ENCODE measurements at places on chromosomes 5 and 9.
A peak's percentile ranks its signal among the peaks of the same experiment; 100 is the strongest.

GRCh38 chr9:9924376-9924775 lies 688.4 kb downstream of the PTPRD start:
- DNase-seq, result no peak

- DNase-seq, result no peak
Measured at GRCh38 chr5:172801179-172801671, 30.2 kb upstream of the DUSP1 start.

DNA sequence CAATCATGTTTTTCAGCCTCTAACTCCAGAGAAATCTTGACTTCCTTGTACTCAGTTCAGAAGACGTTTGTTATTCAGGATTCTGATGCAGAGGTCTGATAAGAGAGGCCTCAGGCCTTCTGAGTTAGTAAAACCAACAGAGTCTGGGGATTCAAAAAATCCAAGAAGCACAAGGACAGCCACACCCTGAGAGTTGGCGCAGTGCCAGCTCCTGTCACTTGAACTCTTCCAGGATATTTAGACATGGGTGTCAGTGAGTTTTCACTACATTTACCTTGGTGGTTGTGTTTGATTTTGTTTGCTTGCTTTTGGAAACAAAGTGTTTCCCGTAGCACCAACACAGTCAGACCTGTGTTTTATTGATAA lies 41.6 kb upstream of the PDE8B start:
- DNase-seq, result no peak

GRCh38 chr5:68381060-68381459 lies 165.5 kb downstream of the PIK3R1 start:
- DNase-seq, result no peak

- DNase-seq, result no peak
Measured at GRCh38 chr5:122332599-122333555, 20.8 kb downstream of the SNCAIP start.

- no peak for DNase-seq
Measured at GRCh38 chr9:19372567-19372966, 7.5 kb downstream of the RPS6 start.

DNA sequence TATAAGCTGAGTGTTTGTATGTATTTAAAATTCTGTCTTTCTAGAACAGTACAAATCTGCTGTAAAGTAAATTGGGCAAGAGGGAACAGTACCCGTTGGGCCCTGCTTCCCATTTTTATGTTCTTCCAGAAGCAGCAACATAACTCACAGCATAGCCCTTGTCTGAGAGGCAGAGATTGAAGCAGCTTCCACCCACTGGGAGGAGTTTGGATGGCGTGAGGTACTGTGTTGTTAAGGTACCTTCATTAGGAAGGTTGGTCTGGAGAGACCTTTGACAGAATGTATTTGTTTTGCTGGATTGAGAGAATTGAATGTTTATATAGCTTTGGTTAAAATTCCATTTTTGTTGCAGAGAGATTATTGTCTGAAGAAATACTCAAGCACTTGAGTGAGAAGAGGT lies 24.8 kb downstream of the RAI14 start:
- no peak for DNase-seq

GRCh38 chr9:138058181-138058580 lies 180.6 kb downstream of the CACNA1B start:
- no peak for DNase-seq

GRCh38 chr9:121788686-121789366 lies 137.4 kb downstream of the DAB2IP start:
- no peak for DNase-seq

DNA sequence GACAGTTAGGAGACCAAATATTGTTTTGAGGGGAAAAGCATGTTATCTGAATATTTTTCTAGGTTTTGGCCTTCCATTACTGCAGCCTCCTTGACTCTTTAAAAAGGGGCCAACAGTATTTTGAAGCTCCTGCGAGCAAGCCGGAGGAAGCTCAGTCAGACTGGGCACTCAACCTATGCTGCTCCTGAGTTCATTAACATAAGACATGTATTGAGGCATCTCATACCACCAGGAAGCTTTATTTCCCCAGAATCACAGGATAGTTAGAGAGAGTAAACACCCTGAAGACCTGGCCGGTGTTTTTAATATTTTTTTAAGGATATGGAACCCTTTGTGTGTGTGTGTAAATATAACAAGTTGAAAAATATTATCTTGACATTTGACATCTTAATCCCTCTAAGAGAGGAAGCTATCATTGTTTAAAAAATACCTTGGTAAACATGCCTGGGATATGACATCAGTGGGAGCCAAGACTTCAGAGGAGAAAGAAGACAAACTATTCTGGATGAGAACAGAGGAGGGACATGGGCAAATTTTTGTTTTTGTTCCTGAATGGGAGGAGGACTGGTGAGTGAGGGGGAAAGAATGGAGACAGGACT lies 139.3 kb upstream of the SLIT3 start:
- no peak for DNase-seq

GRCh38 chr5:644971-645370 lies 32.8 kb downstream of the CEP72 start:
- DNase-seq, result no peak

DNA sequence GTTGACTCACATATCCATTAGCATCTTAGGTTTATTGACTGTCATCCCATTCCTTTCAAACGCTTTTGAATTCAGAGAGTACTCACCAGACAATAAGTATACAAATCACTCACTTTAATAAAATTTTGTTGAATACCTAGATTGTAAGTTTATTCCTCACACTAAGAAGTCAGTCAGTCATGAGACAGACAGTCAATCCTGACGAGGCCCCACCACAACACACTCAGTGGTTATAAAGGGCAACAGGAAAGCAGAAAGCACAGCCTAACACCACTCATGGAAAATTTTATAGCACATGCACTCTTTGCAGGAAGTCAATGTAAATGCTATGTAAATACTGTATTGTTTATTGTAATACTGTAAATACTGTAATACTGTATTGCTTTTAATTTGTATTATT lies 176.3 kb upstream of the PTGER4 start:
- no peak for DNase-seq

DNA sequence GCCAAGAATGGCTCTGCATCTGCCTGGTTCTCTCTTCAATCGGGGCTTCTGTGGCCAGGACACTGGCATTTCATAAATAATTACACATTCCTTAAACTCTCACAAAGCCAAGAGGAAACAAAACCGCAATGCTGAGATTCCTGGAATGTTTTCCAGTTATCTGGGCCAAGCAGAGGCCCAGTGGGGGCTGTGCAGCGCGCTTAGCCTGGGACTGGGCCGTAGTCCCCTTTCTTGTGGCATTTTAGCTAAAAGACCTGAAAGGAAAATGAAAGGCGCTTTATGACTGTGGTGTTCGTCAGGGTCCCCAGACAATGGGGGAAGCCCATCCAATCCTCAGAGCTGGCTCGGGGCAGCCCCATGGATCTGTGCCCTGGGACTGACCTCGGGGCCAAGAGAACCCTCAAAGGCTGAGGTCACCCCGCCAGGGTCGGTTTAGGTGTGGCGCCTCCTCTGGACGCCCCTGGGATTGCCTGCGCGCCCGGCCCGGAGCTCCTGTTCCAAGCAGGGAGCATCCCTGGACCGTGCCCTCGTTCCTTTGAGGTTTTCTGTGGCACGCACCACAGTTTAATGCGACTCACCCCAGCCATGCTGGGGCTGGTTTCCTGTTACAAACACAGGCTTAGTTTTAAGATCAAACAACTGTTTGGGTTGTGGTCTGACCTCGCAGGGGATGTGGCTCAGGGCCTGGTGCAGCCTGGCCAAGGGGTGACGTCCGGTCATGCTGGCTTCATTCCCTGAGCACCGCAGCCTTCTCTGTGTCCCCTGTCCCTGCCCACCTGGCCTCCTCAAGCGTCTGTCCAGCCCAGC lies 51.5 kb upstream of the NKD2 start:
- DNase-seq, result peak; percentile 38

DNA sequence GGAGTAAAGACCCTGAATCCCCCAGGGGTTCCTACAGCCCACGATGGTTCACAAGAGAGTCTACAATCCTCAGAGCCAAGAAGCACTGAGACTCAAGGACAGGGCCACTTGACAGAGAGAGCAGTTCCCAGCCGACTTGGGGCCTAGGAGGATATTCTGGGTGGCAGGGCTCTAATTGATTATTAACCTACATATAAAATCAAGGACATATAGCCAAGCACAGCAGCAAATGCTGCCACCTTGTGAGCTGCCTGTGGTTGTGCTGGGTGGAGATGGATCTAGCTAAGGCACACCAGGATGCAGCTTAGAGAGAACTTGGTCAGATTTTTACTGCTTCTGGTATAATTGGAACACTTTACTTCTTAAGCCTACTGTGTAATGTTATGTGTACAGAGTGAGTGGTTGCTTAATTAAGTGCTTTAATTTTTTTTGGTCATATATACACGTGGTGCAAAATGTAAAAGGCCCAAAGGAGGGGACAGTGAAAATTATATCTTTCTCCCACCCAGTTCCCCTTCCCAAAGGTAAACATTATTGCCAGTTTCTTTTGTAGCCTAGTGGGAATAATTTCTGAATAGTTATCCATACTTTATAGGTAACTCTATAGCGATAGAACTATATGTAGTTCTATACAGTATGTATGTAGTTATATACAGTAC lies 78.8 kb downstream of the F2RL2 start:
- DNase-seq, result peak; percentile 42

DNA sequence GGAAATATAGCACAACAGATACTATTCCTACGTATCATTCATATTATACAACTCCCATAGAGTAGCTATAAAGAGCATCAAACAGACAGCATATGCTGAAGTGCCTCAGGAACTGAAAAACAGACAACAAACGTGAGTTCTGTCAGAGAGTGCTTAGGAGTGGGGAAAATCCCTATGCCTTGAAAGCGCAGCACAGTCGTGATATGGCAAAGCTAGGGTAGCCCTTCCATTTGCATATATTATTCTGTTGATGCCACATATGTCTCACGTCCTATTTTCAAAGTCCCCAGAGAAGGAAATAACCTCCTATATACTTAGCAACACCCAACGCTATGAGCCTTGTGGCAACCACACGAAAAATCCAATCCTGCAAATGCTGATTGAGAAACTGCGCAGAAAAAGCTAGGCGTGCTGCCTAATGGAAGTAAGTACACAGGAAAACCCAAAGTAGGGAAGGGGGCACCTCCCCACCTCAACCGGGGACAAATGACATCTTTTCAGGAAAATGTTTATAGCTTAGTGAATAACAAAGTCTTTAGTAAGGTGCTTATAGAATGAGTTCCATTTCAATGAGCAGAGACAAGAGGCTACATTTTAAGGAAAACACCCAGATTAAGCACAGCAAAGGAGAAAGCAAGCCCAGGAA lies 105.1 kb downstream of the MED10 start:
- DNase-seq, result no peak

- no peak for DNase-seq
Measured at GRCh38 chr9:136609838-136610311, 52.8 kb upstream of the EGFL7 start.

- no peak for DNase-seq
Measured at GRCh38 chr5:134236318-134236717, 10.4 kb upstream of the PPP2CA start.

DNA sequence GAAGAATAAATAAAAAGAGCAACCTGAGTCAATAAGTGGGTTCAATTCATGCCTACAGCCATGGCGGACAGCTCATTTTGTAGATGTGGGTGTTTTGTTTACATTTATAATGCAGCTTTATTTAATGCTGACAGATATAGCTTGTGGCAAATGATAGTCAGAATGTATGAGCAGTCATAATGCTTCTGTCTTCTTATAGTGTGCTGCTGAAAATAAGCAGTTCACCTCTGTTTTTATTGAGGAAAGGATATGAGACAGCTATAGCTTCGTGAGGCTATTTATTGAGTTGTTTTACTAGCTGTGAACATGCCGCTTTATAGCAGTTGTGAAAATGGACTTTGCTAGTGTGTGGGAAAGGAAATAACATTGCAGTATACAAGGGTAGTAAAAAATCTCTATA lies 147.4 kb downstream of the PBX3 start:
- no peak for DNase-seq

DNA sequence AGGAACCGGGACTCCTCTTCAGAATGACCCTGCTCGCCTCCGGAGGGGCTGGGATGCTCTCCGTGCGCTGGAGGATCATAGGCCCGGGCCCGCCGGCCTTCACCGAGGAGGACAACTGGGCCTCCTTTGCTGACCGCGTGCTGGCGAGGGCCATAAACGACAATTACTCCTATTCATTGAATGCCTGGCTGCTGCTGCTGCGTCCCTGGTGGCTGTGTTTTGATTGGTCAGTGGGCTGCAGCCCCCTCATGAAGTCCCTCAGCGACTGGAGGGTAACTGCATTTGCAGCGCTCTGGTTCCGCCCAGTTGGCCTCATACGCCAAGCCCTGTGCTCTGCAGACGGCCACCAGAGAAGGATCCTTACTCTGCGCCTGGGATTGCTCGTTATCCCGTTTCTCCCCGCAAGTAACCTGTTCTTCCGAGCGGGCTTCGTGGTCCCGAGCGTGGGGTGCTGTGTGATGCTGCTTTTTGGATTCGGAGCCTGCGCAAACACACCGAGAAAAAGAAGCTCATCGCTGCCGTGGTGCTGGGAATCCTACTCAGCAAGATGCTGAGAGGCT lies 16.6 kb downstream of the OR2V1 start:
- no peak for DNase-seq

GRCh38 chr9:94056442-94056974 lies 27.8 kb upstream of the PTPDC1 start:
- no peak for DNase-seq
